Thymus (tissue), 14 donors: ENCODE measurements at places on chromosomes 2 and 18.

DNA sequence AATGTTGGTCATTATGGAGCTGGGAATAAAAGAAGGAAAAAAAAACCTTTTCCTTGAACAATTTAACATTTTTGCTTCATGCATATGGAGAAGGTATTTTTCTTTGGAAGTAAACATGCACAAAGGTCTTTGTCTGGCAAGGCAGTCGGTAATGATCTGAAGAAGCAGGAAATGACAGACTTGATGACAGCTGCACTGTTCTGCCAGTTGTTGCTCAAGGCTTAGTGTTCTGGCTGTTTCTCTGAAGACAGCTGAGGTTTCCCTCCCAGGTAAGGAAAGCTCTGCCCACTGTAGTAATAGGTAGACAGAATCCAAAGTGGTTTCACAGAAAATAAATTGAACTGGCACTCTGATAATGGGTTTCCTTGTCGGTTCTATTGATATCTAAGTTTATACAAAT, 308.4 kb upstream of the GCFC2 start:
- no peak overlapping the region for H3K27ac ChIP-seq
- H3K4me1 ChIP-seq: no peaks in the 10 kb centered on the region
- no peak overlapping the region for H3K4me3 ChIP-seq
- no peak for DNase-seq
- H3K27me3 ChIP-seq: no peaks in the 10 kb centered on the region

DNA sequence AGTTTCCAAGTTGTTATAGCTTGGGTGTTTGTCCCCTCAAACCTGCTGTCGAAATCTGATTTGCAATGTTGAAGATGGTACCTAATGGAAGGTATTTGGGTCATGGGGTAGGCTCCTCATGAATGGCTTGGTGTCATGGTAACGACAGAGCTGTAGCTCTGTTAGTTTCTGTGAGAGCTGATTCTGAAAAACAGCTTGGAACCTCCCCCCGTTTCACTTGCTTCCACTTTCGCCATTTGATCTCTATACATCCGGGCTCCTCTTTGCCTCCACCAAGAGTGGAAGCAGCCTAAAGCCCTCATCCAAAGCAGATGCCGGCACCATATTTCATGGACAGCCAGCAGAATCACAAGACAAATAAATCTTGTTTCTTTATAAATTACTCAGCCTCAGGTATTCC, 1035.1 kb upstream of the SLC39A10 start:
- H3K36me3 ChIP-seq: no peaks in the 10 kb centered on the region
- H3K27me3 ChIP-seq: no peaks in the 10 kb centered on the region
- H3K27ac ChIP-seq: no peak overlapping the region
- no peaks in the 10 kb centered on the region for H3K4me1 ChIP-seq

DNA sequence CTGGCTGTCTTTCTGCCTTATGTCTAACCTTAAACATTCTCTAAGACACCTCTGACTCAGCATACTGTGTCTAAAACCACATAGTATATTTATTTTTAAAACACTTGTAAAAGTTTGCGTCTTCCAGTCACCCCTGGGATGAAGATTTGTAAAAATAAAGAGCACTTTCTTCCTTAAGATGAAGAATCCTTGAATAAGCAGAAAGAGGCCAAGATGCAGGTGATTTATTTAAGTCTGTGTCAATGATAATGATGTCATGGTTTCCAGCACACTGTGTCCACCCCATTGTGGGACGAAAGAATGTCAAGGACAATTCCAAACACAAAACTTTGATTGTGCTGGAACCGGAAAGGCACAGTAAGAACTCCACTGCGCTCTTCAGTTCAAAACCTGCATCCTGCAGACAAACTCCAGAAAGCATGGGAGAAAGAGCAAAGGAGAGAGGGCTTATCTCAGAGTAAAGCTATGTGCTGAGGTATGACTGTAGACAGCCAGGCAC, 92.9 kb downstream of the ZEB2 start:
- H3K4me1 ChIP-seq: no peaks in the 10 kb centered on the region
- H3K36me3 ChIP-seq: no peaks in the 10 kb centered on the region
- no peak overlapping the region for H3K4me3 ChIP-seq
- H3K27me3 ChIP-seq: no peaks in the 10 kb centered on the region
- no peak overlapping the region for H3K27ac ChIP-seq
- no peak for DNase-seq

DNA sequence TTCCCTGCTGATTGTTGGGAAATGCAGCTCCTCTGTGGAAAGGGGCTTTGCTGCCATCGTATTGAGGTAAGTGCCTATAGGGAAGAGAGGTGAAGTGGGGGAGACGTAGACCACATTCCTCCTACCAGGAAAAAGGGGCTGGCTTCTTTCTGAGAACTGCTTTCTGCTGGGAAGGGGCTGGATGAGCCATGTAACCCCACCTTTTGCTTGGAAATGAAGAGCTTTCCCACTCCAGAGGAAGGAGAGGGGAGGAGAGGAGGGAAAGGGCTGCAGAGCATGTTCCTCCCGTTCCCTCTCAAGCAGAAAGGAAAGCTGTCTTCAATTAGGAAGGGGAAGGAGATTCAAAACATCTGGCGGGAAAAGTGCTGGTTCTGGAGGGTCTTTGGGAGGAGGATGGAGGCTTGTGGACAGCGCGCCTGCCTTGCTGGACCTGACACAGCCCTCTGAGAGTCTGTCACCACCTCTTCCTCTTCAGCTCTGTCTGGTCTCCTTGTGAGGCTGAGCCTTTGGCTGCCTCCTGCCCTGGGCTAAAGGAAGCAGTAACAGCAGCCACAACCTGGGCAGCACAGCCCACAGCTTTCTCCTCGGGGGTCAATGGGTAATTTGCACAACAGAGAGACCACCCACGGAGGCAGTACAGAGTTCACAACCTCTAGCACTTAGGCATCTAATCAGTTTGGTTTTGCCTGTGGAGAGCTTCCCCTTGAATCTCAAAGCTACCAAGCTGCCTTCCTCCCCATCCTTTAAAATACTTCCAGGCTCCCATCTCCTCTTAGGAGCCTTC, 410.0 kb upstream of the TNP1 start:
- no peak overlapping the region for H3K4me3 ChIP-seq
- H3K27ac ChIP-seq: no peak overlapping the region
- no peaks in the 10 kb centered on the region for H3K4me1 ChIP-seq
- H3K36me3 ChIP-seq: no peaks in the 10 kb centered on the region
- no peak for DNase-seq

GRCh38 chr2:182949572-182950189, 83.2 kb upstream of the FRZB start:
- DNase-seq: no peak
- H3K4me3 ChIP-seq: no peak overlapping the region
- H3K4me1 ChIP-seq: no peaks in the 10 kb centered on the region
- H3K27ac ChIP-seq: no peak overlapping the region
- no peaks in the 10 kb centered on the region for H3K36me3 ChIP-seq

GRCh38 chr18:1017227-1018058, 112.8 kb downstream of the ADCYAP1 start:
- no peak overlapping the region for H3K27ac ChIP-seq
- no peak overlapping the region for H3K4me3 ChIP-seq

DNA sequence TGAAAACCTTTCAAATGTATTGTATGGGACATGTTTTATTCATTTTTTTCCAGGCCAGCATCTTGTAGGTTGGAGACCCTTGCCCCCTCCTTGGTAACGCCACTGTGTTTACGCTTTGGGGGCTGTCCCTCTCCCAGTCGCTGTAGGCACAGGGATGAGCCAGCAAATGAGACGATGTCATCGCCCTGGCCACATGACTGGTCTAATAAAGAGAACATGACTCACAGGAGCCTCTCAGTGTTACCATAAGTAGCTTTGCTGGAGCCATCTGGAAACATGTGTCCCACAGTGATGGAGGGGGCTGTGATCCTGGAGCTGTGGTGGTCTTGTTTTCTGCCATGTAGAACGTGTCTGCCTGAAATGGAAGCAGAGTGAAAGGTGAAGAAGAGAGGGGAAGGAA, 78.9 kb downstream of the CD8B2 start:
- H3K4me1 ChIP-seq: peaks cover 14% of the 10 kb centered on the region
- H3K27me3 ChIP-seq: no peaks in the 10 kb centered on the region
- no peak overlapping the region for H3K27ac ChIP-seq
- no peak overlapping the region for H3K4me3 ChIP-seq

DNA sequence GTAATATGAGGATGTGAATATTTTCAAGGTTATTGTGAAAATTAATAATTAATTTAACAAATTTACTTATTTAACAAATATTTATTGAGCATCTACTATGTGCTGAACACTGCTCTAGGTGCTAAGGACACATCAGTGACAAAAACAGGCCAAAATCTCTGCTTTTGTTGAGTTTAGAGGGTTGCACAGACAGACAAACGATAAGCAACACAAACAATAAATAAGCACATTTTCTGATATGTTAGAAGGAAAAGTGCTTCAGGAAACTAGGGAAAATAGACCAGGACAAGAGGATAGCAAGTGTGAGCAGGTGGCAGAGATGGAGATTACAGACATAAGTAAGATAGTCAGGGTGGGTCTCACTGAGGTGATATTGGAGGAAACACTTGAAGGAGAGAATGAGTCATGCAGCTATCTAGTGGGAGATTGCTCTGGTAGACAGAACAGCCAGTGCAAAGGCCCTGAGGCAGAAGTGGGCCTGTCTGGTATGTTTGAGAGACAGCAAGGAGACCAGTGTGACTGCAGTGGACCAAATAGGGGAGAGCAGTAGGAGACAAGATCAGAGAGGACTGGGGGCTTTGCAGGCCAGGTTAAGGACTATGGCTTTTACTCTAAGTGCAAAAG, 38.3 kb downstream of the SFXN5 start:
- DNase-seq: no peak
- no peaks in the 10 kb centered on the region for H3K27me3 ChIP-seq
- H3K36me3 ChIP-seq: peaks cover 4% of the 10 kb centered on the region

DNA sequence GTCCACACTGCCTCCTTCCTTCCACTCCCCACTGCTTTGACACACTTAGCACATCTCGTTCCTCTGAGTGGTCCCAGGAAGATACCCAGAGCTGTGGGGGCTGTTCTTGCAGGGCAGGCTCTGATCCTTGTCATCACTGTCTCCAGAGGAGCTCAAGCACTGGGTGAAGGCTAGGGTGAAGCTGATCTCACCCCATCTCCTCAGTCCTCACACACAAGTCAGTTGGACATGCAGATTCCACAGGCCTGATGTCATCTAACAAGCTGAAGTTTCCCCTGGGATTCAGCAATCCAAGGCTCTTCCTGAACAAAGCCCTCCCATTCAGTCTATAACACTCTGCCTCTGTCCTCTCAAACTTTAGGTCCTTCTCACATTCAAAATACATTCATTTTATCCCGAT, 90.6 kb upstream of the RAB6C start:
- no peaks in the 10 kb centered on the region for H3K36me3 ChIP-seq
- no peaks in the 10 kb centered on the region for H3K4me1 ChIP-seq

- H3K27ac ChIP-seq: no peak overlapping the region
- H3K27me3 ChIP-seq: no peaks in the 10 kb centered on the region
- no peaks in the 10 kb centered on the region for H3K36me3 ChIP-seq
- no peaks in the 10 kb centered on the region for H3K4me1 ChIP-seq
Observed at GRCh38 chr2:204681412-204681811, 136.1 kb downstream of the PARD3B start.

DNA sequence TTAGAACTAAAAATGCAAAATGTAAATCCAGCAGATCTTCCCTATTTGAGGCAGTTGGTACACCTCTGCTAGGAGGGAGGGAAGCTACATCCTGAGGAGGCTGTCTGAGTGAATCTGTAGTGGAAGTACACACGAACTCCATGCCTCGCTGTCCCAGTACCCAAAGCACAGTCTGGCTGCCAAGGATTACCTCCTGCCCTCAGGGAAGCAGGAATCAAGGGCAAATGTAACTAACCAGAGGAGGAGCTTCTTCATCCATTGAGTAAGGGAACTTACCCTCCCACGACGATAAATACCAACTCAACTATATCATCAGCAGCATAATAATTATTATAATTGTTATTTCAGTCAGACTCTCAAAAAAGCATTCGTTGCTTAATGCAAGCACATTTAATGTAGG, 2.1 kb downstream of the DHRS9 start:
- H3K4me1 ChIP-seq: no peaks in the 10 kb centered on the region
- no peaks in the 10 kb centered on the region for H3K27me3 ChIP-seq
- DNase-seq: no peak
- no peak overlapping the region for H3K4me3 ChIP-seq
- no peak overlapping the region for H3K27ac ChIP-seq
- H3K36me3 ChIP-seq: no peaks in the 10 kb centered on the region

- no peak for DNase-seq
- H3K4me1 ChIP-seq: no peaks in the 10 kb centered on the region
- no peak overlapping the region for H3K27ac ChIP-seq
- no peaks in the 10 kb centered on the region for H3K27me3 ChIP-seq
Observed at GRCh38 chr2:39033980-39034379, 86.9 kb downstream of the SOS1 start.

GRCh38 chr2:144086965-144087364, 433.0 kb downstream of the ZEB2 start:
- H3K27me3 ChIP-seq: no peaks in the 10 kb centered on the region
- no peak overlapping the region for H3K4me3 ChIP-seq
- H3K4me1 ChIP-seq: no peaks in the 10 kb centered on the region
- H3K36me3 ChIP-seq: no peaks in the 10 kb centered on the region
- DNase-seq: no peak

DNA sequence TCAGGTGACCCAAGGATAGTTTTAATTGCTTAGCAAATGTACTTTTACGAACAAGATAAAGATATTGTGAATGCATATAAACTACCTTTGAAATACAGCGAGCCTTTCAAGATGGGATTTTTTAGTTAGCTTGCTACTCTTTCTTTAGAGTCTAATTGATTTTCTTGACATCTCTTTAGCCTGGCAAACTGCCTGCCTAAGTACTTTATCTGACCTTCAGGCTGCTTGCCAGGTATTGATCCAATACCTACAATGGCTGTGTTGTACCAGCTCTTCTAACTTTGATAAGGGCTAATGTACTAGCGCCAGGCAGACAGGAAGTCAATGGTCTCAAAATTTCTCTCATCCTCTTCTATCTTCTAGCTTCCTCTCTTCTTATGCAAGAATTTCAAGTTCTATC, 414.4 kb upstream of the ACVR2A start:
- no peak overlapping the region for H3K4me3 ChIP-seq
- no peaks in the 10 kb centered on the region for H3K27me3 ChIP-seq
- no peak overlapping the region for H3K27ac ChIP-seq
- no peak for DNase-seq

DNA sequence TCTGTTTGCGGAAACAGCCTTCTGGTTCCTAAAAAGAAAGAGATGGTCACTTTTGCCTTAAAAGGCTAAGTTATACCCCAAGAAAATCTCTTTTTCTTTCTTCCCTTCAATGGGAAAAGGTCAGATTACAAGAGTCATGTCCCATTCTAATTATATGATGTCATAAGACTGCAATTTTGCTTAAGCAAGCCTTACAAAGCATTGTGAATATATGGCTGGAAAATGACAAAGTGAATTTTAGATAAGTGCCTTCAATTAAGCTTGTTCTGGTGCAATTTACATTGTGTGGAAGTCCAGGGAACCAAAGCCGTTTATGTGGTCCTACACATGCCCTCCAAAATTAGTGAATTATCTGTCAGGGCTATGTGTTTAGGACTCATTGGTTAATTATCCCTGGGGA, 7.6 kb upstream of the BMP10 start:
- H3K36me3 ChIP-seq: no peaks in the 10 kb centered on the region
- no peaks in the 10 kb centered on the region for H3K4me1 ChIP-seq
- H3K4me3 ChIP-seq: no peak overlapping the region
- DNase-seq: no peak
- H3K27ac ChIP-seq: no peak overlapping the region
